Natural killer cell (primary cell): ENCODE measurements at places on chromosomes 12 and 14.

DNA sequence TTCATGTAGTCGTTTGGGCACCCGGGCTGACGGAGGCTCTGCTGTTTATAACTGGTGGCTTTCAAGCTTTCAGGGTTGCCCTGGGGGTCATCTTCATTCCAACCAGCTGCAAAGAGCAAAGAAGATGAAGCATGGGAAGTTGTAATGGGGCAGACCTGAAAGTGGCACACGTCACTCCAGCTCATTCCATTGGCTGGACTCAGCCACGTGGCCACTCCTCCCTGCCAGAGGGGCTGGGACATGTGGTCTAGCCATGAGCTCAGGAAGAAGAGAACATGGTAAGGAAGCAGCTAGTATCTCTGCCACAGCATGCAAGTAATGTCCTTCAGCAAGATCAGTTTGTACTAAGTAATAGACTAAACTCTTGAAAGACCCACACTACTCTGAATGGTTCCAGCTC, 51.7 kb upstream of the FERMT2 start:
- no peak for DNase-seq

GRCh38 chr14:52802597-52802996, 11.2 kb upstream of the GNPNAT1 start:
- no peak for DNase-seq

DNA sequence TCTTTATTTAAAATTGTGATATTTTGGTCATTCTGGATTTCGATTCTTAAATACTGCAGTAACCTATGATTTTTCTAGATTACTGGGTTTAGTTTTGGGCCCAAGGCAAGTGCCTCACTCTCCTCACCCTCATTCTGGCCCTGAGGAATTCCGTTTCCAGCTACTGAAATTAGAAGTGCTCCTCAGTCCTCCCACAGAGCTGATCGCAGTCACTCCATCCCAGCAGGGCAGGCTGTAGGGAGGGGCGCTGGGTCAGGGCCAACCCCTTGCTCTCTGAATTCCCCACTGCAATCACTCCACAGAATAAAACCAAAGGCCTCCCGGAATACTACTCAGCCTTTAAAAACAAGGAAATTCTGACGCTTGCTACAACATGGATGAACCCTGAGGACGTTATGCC, 66.5 kb upstream of the DIO3 start:
- no peak for DNase-seq

DNA sequence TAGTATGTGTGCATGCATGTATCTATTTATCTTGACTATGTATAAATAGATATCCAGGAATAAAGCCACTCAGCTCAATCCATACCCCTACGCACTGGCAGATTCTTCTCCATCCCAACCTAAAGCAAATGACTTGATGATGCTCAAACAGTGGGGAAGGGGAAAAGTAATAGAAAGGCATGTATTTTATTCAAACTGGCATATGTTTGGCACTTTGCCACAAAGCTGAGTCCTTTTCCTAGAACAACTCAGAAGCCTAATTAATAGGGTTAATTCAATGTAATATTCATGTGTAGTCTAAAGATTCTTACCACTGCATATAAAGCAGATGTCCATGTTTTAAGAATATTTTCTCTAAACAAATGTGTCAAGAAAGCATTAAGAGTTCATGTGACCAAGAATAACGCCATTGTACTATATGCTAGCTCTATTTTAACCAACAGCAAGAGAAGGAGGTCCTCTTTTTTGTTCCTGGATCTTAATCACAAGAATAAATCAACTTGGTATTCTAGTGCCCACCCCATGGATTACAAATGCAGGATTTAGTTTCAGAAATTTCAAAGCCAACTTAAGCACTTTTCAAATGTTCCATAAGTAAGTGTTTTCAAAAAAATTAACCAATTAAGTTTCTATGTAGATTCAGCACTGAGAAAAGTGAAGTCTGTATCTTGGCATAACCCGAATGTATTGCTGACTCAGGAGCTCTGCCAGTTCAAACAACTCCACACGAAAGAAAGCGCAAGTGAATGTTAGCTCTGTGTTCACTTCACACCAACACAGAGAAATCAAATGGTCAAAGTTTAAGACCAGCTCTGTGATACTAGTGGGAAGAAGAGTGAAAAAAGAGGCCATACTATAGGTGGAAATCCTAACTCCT, 233.6 kb downstream of the MED13L start:
- no peak for DNase-seq

- no peak for DNase-seq
Measured at GRCh38 chr14:101320396-101320795, 240.9 kb upstream of the DIO3 start.

DNA sequence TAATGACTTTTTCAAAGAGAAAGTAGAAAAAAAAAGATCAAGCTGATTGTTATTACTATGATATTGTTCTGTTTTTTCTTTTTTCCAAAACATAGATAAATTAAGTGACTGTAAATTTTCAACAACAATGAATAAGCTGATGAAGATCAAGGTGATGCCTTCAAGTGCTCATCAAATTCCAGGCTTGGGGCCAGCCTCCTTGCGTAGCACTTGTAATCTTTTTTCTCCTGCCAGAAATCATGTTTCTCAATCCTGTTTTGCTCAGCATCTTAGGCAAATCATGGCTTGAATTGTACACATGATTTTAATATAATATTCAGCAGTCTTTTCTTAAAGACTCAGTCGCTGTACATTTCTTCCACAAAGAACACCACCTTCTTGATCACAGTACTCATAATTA, 333.2 kb downstream of the NPAS3 start:
- no peak for DNase-seq

DNA sequence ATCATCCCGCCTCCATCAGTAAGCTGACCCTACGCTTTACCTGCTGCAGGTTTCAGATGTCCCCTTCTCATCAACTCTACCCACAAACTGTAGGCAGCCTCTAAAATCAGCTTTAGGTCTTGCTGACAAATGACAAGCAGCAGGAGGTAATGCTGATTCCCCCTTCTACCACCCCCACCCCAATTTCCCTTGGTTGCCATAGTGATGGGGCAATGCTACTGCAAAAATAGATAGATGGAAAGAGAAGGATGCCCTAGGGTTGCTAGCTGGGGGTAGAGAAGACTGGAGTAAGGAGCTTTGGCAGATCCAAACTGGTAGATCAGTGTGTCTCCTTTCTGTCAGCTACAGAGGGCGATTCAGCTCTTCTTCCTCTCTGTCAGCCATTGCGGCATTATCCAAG, 19.8 kb upstream of the PDE1B start:
- DNase-seq: no peak

DNA sequence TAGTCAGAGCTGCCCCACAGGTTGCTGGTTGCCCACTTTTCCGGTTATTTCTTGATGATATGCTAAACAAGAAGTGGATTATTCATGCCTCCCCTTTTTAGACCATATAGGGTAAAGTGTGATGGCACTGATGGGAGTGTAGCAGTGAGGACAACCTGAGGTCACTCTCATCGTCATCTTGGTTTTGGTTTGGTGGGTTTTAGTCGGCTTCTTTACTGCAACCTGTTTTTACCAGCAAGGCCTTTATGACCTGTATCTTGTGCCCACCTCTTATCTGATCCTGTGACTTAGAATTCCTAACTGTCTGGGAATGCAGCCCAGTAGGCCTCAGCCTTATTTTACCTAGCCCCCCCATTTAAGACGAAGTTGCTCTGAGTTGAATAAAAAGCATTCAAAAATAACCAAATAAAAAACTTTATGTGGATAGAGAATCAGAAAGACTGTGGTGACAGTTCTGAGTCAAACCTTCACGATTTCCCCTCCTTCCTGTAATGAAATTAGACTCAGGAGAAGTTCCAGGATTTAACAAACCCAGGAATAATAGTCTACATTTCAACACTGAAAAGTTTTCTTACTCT, 144.2 kb downstream of the PAWR start:
- DNase-seq: no peak

GRCh38 chr12:110578694-110579534, 4.2 kb downstream of the PPTC7 start:
- no peak for DNase-seq

- no peak for DNase-seq
Measured at GRCh38 chr12:110256780-110257431, 24.1 kb upstream of the ATP2A2 start.

- no peak for DNase-seq
Measured at GRCh38 chr12:24947541-24948419, 1.1 kb downstream of the BCAT1 start.

DNA sequence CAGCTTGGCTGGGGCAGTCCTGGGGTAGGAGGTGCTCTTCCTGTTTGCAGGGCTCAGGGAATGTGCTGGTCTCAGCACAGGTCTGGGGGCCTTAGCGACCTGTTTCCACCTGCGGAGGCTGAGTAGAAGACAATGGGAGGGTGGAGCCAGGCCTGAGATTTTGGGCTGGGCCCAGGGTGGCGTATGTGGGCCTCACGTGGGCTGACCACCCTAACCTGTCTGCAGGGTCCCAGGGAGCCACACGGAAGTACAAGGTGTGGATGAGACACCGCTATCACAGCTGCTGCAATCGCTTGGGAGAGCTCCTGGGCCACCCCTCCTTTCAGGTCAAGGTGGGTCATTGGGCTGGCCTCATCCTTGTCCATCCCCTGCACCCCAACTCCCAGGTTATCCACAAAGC, 1.1 kb downstream of the NOC4L start:
- no peak for DNase-seq

DNA sequence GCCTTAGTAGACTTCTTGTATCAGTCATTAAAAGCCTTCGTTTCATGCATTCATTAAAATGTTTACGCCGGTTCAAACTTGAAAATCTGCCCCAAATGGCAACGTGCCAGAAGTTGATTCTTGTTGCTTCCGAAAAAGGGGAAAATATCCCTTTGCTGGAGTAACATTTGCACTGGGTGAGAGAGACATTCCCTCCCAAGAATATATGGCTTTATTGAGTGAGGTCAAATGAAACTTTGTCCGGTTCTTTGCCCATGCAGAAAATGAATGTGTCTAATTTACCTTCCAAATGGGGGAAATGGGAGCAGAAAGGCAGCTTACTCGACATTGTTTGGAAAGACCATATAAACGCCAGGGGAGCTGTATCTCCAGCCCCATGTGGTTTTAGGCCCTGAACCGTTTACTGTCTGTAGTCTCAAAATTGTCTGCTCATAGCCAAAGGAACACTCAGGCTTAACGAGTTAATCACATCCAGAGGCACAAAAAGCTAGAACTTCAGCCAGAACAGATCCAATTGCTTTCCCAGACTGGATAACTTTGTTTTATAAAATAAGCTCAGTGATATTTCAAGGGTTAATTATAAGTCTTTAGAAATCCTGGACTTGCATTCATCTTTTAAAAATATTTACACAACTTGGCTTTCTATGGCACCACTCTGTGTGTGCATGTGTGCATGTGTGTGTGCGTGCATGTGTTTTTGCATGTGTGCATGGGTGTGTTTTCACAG, 2.9 kb upstream of the EMP1 start:
- no peak for DNase-seq

- DNase-seq: no peak
Measured at GRCh38 chr12:103844305-103844704, 3.3 kb upstream of the NT5DC3 start.

GRCh38 chr14:29663281-29663801, 264.3 kb downstream of the PRKD1 start:
- no peak for DNase-seq

GRCh38 chr12:3777206-3777809, 24.4 kb upstream of the CRACR2A start:
- peak; percentile 68 for DNase-seq

GRCh38 chr12:105933671-105934665, 204.8 kb downstream of the NUAK1 start:
- DNase-seq: no peak

DNA sequence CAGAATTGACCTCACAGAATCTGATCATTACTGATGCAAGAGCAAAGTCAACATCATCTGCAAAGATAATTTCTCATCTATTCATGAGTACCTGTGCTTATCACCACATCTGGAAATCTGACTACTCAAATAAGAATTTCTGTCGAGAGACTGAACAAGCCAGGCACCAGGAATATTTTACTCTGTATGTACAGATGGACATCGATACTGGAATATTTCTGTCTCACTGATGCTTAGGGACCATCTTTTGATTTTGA, 105.2 kb downstream of the BICD1 start:
- no peak for DNase-seq

- no peak for DNase-seq
Measured at GRCh38 chr14:50476134-50476533, 56.2 kb downstream of the MAP4K5 start.

- DNase-seq: peak; percentile 1
Measured at GRCh38 chr14:79724934-79725717, 486.2 kb downstream of the DIO2 start.

GRCh38 chr12:72072592-72073212, 134.1 kb downstream of the TPH2 start:
- DNase-seq: no peak

GRCh38 chr12:89707703-89708564, 704 bp downstream of the ATP2B1 start:
- peak; percentile 53 for DNase-seq

DNA sequence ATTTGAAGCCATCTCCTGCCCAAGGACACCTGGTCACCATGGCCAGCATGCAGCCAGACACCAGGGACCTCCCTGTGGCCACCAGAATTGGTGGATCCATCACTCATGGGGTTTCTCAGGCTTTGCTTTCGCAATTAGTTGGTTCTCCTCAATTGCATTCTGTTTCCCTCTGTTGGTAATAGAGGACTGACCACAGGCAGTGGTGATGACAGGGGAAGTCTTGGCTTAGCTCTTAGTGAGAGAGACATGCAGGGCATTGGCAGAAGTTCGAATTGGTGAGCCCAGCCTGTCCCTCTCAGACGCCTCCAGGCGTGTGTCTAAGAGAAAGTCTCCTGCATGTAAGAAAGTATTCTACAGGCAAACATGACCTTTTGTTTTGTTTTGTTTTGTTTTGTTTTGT, 21.3 kb downstream of the HCAR2 start:
- DNase-seq: no peak

GRCh38 chr12:121983536-121984210, 38.0 kb upstream of the BCL7A start:
- no peak for DNase-seq

DNA sequence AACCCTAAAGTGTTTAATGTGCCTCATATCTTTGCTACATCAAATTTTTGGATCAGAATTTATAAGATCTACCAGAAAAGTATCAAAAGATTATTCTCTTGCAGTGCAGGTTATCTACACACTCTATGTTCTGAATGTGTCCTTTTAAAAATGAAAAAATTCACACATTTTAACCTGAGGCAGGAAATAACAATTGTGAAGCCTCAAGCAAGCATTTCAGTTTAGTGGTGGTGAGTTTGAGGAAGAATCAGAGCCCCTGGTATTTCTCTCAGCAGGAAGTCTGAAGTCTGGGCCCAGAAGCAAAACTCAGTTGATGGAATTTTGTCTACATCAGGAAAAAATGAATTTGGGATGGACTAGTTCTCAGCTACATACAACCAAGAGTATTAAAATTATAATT, 137.0 kb upstream of the PZP start:
- DNase-seq: no peak

- DNase-seq: no peak
Measured at GRCh38 chr12:72228424-72228823, 43.7 kb upstream of the TRHDE start.

GRCh38 chr12:28222081-28222700, 31.9 kb downstream of the CCDC91 start:
- DNase-seq: peak; percentile 62
